Hindlimb muscle (tissue), 1 donor: ENCODE measurements at places on chromosomes 12 and 14. TPM values are rescaled to one million over a fixed set of nuclear protein-coding genes. Genes with fewer than 3 reads are reported as not detected.
A peak's percentile ranks its signal among the peaks of the same experiment; 100 is the strongest.

DNA sequence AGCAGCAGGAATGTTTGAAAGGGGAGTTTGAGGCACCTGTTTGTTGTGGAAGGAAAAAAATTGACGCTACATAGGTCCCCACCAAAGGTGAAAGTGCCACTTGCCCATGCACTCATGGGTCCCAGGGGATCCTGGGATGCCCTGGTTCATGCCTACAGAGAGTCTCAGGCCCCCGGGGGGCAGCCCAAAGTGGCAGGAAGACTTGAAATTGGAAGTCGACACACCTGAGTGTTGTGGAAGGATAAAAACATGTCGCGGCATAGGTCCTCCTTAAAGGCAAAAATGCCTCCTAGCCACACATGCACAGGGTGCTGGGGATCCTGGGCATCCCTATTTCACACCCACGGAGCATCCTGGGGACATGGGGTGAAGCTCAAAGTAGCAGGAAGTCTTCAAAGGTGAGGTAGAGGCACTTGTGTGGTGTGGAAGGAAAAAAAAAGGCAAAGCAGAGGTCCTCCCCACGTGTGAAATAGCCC is 576.1 kb downstream of the ALG10 start:
- no peak for DNase-seq

DNA sequence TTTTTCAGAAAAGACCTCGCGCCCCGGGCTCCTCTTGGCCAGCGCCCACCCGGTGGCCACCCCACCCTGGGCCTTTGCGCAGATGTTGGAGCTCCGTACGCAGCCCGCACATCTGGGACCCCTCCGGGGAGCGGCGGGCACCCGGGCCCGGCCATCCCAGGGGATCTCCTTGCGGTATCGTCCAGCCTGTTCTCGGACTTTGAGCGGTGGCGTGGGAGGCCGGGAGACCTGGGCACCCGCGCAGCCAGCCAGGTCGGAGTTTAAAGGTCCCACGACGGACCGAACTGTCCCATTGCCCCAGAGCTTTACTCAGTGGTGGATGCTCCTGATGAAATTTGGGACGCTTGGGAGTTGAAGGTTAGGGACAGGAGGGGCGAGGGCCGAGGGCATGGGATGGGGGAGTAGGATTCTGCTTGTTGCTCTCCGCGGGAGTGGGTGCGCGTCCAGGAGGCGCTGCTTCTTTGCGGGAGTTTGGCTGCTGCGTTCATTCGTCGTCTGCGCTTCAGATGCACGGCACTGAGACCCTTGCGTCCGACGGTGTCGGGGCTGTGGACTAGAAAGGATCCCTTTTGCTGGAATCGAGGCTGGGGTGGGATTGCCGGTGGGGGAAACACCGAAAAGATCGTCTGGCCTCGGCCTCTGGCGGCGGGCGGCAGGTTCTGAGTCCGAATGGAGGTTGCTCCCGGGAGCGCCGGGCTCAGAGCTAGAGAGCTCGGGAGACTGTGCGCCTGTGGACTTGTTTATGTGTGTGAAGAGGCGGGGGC is 1.4 kb downstream of the NTF3 start:
- no peak for DNase-seq

The FAM181A gene
- polyA plus RNA-seq: not detected

GRCh38 chr14:103997391-103997790 is 55.1 kb upstream of the RD3L start:
- no peak for DNase-seq

The SLC39A2 gene
- not detected for polyA plus RNA-seq

DNA sequence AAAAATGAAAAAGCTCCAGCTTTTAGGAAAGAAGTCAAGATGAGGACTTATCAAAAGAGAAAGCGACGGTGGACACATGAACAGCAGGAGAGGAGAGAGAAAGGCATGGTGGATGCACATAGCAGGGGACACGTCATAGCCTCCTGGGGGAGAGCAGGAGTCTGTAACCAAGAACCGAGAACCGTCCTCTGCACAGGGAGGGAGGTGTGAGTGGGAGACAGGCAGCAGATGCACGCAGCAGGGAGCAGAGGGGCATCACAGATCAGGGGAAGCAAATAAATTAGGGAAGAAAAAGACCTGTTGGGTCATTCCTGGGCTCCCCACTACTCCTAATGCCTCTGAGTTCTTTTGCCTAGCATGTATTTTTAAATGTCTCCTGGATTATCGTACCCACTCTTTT is 138.1 kb upstream of the RMST start:
- DNase-seq: no peak

GRCh38 chr12:105212438-105212837 is 23.5 kb downstream of the APPL2 start:
- DNase-seq: no peak

The OVCH1 gene
- 0.54 TPM for polyA plus RNA-seq

The DICER1 gene
- polyA plus RNA-seq: 41.6 TPM

GRCh38 chr12:50686976-50687375 is 76.9 kb upstream of the ATF1 start:
- DNase-seq: no peak

GRCh38 chr12:110223777-110224378 is 57.2 kb upstream of the ATP2A2 start:
- DNase-seq: no peak

DNA sequence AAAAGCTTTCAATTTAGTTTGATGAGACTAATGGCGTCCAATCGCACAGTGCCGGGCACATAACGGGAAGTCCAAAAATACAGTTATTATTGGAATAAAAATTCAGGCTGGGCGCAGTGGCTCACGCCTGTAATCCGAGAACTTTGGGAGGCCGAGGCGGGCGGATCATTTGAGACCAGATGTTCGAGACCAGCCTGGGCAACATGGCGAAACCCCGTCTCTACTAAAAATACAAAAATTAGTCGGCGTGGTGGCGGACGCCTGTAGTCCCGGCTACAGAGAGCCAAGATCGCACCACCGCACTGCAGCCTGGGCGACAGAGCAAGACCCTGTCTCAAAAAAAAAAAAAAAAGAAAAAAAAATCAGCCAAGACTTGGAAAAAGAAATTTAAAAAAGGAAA is 1.2 kb upstream of the FKBP4 start:
- no peak for DNase-seq

The SIX1 gene
- 85.1 TPM for polyA plus RNA-seq

The KRT73 gene
- not detected for polyA plus RNA-seq

- DNase-seq: no peak
Measured at GRCh38 chr12:116924558-116925453, 14.1 kb downstream of the FBXW8 start.

The SNW1 gene
- 52.5 TPM for polyA plus RNA-seq

DNA sequence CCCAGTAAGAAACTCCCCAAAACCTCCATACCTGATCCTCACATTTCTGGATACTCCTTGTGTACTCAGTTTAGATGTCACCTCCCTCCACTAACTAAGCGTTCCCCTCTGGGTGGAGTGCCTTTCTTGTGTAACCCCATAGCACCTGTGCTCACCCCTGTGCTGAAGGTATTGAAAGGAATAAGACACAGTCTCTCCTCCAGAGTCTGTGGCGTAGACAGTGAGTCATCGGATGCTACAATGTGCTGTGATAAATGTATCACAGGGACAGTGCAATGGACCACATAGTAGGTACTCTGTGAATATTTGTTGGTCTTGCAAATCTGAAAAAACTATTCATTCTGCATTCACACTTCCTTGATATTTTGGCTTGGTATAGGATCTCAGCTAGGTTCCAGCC is 30.8 kb downstream of the TSPAN9 start:
- DNase-seq: no peak

DNA sequence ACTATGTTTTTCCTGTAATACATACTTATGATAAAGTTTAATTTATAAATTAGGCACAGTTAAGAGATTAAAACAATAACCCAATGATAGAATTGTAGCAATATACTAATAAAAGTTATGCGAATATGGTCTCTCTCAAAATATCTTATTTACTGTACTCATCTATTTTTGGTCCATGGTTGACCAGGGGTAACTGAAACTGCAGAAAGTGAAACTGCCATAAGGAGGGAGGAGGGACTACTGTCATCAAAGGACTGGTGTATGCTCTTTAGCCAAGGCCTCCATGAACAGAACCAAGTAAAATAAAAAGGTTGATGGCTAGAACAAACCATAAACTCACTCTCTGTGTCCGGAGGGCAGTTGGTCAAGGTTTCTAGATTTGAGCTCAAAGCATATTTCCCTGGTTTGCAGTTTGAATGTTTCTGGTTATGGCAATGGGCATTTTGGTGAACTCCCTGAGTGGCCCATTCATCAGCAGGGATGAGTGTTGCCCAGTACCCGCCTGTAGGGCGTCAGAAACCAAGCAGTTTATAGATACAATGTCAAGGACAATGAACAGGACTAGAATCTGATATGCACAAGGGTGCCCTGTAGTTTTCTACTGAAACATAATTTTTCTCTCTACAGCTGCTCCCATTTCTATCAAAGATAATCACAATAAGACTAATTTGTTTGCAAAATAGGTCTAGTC is 19.8 kb downstream of the LEMD3 start:
- DNase-seq: no peak

The SDS gene
- 0.75 TPM for polyA plus RNA-seq

The IAPP gene
- not detected for polyA plus RNA-seq

The MDGA2 gene
- polyA plus RNA-seq: 0.35 TPM

The LIN7A gene
- 2.7 TPM for polyA plus RNA-seq

The SLC2A3 gene
- 17.5 TPM for polyA plus RNA-seq

GRCh38 chr12:11771356-11771755 is 121.9 kb downstream of the ETV6 start:
- DNase-seq: no peak

DNA sequence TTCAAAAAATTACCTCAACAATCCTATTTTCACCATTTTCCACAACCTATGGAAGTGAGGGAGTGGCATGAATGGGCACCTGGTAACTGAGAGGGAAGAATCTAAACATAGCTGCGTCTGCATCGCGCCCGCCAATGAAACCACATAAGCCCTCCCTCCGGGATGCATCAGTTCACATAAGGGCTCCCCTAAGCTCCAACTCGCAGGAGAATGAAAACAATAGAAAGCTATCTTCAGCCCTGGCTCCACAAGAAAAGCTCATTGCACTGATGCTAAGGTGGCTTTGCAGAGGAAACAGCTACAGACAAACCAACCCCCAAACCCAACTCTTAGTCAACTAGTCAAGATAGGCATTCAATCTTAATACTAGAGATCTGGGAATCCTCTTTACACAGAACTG is 173.3 kb downstream of the FOXN3 start:
- DNase-seq: no peak

- no peak for DNase-seq
Measured at GRCh38 chr12:31001581-31002360, 71.9 kb upstream of the DDX11 start.

The CEBPE gene
- not detected for polyA plus RNA-seq

The TSPAN8 gene
- polyA plus RNA-seq: 1.3 TPM

DNA sequence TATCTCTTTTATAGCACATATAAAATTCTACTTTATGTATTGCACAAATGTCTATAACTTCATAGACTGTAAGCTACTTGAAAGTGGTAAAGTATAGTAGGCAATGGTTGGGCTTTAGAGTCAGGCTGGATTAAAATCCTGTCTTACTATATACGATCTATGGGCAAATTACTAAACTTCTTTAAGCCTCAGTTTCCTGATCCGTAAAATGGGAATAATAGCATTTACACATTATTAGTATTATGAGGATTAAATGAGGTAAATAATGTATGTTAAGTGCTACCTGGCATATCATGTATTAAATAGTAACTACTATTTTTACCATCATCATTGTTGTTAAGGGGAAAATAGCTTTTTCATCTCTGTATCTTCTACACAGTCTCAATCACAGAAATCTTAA is 14.4 kb downstream of the POLE2 start:
- no peak for DNase-seq

GRCh38 chr12:51152953-51153352 is 20.0 kb downstream of the TFCP2 start:
- DNase-seq: no peak

DNA sequence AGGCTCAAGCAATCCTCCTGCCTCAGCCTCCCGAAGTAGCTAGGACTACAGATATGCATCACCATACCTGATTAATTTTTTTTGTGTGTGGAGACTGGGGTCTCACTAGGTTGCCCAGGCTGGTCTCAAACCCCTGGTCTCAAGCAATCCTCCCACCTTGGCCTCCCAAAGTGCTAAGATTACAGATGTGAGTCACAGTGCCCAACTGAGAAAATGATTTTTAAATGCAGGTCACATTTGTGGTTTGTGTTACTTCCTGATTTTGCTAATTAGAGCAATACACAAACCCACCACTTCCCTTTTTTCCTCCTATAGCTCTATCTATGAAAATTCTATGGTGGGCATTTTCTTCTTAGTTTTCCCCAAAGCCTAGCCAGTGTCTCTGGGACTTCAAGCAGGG is 45.5 kb upstream of the TMEM263 start:
- DNase-seq: no peak

GRCh38 chr12:51777973-51778372 is 70.5 kb downstream of the FIGNL2 start:
- DNase-seq: no peak

GRCh38 chr12:116551151-116551550 is 8.0 kb upstream of the MAP1LC3B2 start:
- DNase-seq: no peak

The KRT3 gene
- polyA plus RNA-seq: not detected

DNA sequence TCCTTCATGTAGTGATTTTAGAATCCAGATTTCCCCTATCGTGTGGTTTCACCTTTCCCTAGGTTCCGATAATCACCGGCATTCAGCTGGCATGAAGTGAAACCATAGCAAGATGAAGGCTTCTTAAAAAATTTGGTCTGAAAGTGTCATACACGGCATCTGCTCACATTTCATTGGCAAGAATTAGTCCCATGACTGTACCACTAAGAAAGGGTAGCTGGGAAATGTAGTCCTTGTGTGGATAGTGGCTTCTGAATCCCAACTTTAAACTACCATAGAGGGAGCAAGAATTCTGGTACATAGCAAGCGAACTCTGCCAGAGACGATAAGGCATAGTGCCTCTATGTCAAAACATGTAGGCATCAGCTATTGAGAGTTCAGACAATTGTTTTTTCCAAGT is 360.1 kb upstream of the TBX3 start:
- no peak for DNase-seq

- DNase-seq: no peak
Measured at GRCh38 chr14:77245820-77246219, 25.2 kb downstream of the NGB start.

- no peak for DNase-seq
Measured at GRCh38 chr12:92046557-92047392, 98.9 kb downstream of the BTG1 start.

- DNase-seq: peak; percentile 91
Measured at GRCh38 chr12:55738123-55739024, 4.5 kb upstream of the GDF11 start.

GRCh38 chr12:18079541-18080246 is 10.3 kb downstream of the RERGL start:
- no peak for DNase-seq

The KRT7 gene
- polyA plus RNA-seq: 1.9 TPM

DNA sequence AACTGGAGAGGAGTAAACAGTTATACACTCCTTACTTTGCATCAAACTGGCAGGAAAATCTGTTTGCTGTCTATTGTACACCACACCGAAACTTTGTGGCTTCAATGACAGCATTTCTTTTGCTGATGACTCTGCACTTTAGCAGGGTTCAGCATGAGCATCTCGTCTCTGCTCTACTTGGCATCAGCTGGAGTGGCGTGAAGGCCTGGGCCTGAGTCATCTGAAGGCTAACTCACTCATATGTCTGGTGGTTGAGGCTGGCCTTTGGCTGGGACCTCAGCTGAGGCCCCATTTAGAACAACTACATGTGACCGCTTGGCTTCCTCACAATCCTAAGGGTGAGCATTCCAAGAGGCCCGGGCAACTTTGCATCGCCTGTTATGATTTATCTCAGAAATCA is 28.7 kb upstream of the REP15 start:
- no peak for DNase-seq

GRCh38 chr12:105637470-105637869 is 307.0 kb downstream of the C12orf75 start:
- DNase-seq: no peak

- DNase-seq: no peak
Measured at GRCh38 chr14:95540236-95540855, 5.5 kb downstream of the GLRX5 start.

The RDH5 gene
- polyA plus RNA-seq: 31.4 TPM
